Tracheal epithelial cell (primary cell): ENCODE measurements at places on chromosomes 1 and 21. TPM values are rescaled to one million over a fixed set of nuclear protein-coding genes. Genes with fewer than 3 reads are reported as not detected.

IVNS1ABP gene
- total RNA-seq = 63.5 and 79.0 TPM in 2 replicates

AKR7A3 gene
- 0.72 TPM in 1 of 2 replicates, not detected in the other for total RNA-seq

FBXO2 gene
- 54.8 and 78.6 TPM in 2 replicates for total RNA-seq

WARS2 gene
- total RNA-seq = 12.0 and 16.8 TPM in 2 replicates

GBP6 gene
- total RNA-seq = 21.7 and 38.6 TPM in 2 replicates
